ENCODE measurements at places on chromosomes 7 and 10.

GRCh38 chr7:26580711-26581110 lies 283.7 kb downstream of the SKAP2 start:
- DNase-seq = no peak

GRCh38 chr10:129788215-129788614 lies 175.9 kb downstream of the EBF3 start:
- no peak for DNase-seq

- DNase-seq = no peak
Observed at GRCh38 chr10:119268428-119268827, 61.1 kb downstream of the GRK5 start.

- no peak for DNase-seq
Observed at GRCh38 chr10:78229489-78229888, 195.8 kb downstream of the RPS24 start.

GRCh38 chr7:14389595-14389994 lies 400.1 kb upstream of the ETV1 start:
- DNase-seq = peak; percentile 71

DNA sequence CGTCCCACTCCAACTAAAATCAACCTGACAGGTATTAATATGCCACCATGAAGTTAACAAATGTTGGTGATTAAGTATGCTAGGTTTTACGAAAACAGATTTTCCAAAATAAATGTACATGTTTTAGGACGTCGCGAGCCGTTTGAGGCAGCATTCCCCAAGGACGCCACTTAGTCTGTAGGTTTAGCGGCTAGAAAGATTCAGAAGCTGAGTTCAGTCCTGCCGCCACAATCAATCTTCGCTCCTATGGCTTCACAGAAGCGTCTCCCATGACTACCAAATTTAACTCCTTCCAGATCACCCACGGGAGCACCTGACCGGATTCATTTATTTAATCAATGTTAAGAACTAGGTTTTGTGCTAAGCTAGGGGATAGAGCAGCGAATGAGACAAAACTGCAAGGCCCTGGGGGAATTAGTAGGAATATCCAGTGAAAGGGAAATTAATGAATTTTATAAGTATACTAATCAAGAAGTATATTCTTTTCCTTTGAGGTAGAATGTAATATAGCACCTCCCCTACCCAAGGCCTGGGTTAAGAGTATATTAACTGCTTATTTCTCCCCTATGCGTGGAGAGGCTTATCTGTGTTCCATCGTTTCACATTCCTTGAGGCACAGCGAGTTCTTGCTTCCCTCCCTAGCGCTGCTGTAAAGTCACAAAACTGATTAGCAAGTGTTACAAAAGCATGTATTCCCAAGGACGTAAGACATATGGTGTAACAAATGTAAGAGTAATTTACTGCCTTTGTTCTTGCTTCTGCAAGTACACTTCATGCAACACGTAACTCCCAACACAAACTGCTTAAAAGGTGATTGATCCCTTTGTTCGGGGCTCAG lies 994 bp upstream of the CYP51A1 start:
- DNase-seq = no peak

GRCh38 chr10:103711351-103711994 lies 143.9 kb downstream of the SH3PXD2A start:
- DNase-seq = no peak

- no peak for DNase-seq
Observed at GRCh38 chr10:121404611-121405010, 193.6 kb downstream of the FGFR2 start.

- no peak for DNase-seq
Observed at GRCh38 chr10:76141376-76141775, 710.0 kb downstream of the LRMDA start.

- no peak for DNase-seq
Observed at GRCh38 chr10:108601851-108602250, 1321.5 kb downstream of the XPNPEP1 start.

- no peak for DNase-seq
Observed at GRCh38 chr7:138895679-138896078, 85.5 kb downstream of the KIAA1549 start.

GRCh38 chr7:121847041-121847440 lies 25.9 kb upstream of the PTPRZ1 start:
- DNase-seq = no peak

- peak; percentile 92 for DNase-seq
Observed at GRCh38 chr7:43636093-43636492, 53.2 kb downstream of the STK17A start.

- DNase-seq = peak; percentile 84
Observed at GRCh38 chr7:108239501-108240225, 109.5 kb upstream of the LAMB4 start.

- no peak for DNase-seq
Observed at GRCh38 chr7:92830027-92830426, 6.3 kb downstream of the CDK6 start.

- DNase-seq = no peak
Observed at GRCh38 chr7:77684030-77684429, 12.2 kb upstream of the RSBN1L start.

DNA sequence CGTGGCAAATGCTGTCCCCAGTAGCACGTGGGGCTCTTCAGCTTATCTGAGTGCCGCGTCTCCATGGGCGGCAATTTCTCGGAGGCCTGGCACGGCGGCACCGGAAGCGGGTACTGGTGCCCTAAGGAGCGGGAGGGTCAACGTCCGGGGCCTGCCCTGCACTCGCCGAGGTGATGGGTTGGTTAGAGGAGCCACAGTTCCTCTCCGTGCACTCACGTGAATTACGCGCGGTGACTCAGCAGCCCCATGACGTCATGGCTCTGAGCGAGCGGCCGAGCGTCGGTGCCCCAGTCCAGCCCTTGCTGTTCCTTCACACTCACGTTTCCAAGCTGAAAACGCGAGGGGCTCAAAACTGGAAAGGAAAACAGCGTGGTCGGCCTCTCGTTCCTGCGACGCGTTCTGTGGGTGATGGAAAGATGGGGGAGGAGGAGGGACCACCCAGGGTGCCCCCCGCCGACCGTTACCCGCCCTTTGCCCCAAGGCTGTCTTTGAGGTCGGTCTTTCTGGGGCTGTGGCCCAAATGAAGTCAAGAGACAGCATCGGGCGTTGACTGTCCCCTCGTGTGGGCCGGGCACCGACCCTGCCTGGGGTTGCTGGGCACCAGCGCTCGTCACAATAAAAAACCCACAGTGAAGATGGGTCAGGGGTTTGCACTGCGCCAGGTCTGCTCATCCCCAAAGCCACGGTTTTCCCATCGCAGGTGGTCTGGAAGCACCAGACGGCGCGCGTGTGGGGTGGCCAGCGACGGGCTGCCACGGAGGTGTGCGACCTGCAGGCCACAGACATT lies 70.4 kb upstream of the CFAP46 start:
- no peak for DNase-seq

DNA sequence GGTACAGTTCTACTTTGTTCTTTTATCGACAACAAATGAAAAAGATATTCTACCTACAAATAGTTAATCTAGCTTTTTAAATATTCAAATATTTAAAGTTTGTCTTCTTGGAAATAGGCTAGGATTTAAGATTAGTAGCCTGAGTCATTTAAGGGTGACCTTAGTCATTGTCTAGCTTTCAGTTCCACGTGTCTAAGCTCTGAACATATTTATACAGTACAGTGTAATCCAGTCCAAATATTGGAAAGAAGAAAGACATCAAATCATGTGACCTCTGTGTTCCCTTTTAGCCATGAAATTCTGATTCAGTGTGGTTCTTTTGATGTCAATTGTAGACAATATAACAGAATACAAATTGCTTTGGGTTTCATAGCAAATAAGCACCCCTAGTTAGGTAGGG lies 121.1 kb downstream of the MALRD1 start:
- DNase-seq = no peak

- DNase-seq = no peak
Observed at GRCh38 chr7:148709014-148709413, 10.3 kb downstream of the CUL1 start.

- no peak for DNase-seq
Observed at GRCh38 chr10:61112771-61113170, 168.8 kb upstream of the RHOBTB1 start.

DNA sequence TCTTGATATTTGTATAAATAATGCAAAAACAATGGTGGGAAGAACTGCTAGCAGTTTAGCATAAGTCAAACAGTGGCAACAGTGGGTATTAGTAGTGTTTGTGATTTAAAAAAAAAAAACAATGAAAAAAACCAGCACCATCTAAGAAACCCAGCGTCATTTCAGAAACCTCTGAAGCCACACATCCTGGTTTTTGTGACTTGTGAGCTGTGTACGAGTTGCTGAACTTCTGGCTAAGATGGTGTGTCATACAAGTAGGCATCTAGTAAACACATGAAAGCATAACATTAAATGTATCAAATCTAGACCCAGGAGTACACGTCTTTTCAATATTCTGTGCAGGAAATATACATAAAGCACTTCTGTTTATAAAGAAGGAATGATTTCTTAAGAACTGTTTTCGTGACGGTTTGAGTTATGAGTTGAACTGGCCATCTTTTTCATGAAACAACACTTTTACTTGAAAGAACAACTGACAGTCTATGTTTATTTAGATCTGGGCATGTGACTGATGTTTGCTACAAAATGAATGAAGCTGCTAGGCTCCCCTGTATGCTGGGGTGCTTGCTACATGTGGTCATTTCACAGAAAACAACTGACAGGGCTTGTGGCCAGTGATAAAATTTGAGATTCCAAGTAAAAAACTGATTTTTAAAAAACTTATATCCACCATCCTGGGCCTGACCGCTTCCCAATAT lies 143.5 kb downstream of the PIP4K2A start:
- no peak for DNase-seq

DNA sequence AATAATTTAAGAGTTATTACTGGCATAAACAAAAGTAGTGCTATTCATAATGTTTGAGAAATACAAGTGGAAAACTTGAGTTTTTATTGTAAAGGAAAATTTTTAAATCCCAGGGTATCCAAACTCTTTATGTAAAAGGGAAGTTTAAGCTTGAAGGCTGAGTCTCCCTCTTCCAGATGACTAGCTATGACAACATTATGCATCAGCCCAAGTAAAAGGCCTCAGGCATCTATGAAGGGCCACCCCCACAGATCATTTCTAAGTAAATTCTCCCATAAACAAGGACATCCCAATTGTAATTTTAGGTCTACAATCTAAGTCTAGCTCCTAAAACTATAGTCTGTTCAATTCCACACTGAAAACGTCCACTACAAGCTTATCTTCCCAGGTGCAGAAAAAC lies 166.2 kb upstream of the STEAP1 start:
- DNase-seq = no peak

Data from NCI-H2029 treated with DMSO at 0.1 percent for 48 hours (cell line).